SK-N-SH (cell line): ENCODE measurements at places on chromosomes 5 and 9. TPM values are rescaled to one million over a fixed set of nuclear protein-coding genes. Genes with fewer than 3 reads are reported as not detected.

The PCDHGA9 gene
- polyA plus RNA-seq: 0.13 and 0.16 TPM in 2 replicates

GRCh38 chr5:66558560-66558959 lies 37.6 kb upstream of the MAST4 start:
- H3K4me1 ChIP-seq: no peaks in the 10 kb centered on the region
- no peak for DNase-seq
- H3K4me3 ChIP-seq: no peak overlapping the region
- no peaks in the 10 kb centered on the region for H3K27me3 ChIP-seq
- H3K36me3 ChIP-seq: no peaks in the 10 kb centered on the region

- no peak overlapping the region for H3K4me3 ChIP-seq
- no peaks in the 10 kb centered on the region for H3K4me1 ChIP-seq
- H3K27me3 ChIP-seq: peaks cover 12% of the 10 kb centered on the region
- H3K27ac ChIP-seq: no peak overlapping the region
- peak; percentile 68 for DNase-seq
Observed at GRCh38 chr5:1155191-1156032, 43.5 kb upstream of the SLC12A7 start.

DNA sequence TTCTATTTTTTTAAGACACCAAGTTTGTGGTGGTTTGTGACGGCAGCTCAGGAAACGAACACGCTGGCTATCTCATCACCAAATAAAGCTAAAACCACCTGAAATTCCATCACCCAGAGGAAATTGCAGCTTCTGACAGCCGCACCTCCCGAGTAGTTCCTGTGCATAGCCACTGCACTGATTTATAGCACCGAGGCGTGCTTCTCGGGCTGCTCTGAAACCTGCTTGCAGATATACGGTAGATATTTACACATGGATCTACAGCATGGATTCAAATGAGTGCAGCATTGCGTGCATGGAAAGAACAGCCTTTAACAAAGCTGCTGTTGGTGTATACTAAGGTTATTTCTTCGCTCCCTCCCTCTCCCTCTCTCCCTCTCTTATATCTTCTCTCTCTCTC lies 153.8 kb downstream of the PHF2 start:
- H3K36me3 ChIP-seq: no peaks in the 10 kb centered on the region
- no peak overlapping the region for H3K27ac ChIP-seq
- no peak overlapping the region for H3K4me3 ChIP-seq
- DNase-seq: no peak
- no peaks in the 10 kb centered on the region for H3K27me3 ChIP-seq

The NR4A3 gene
- polyA plus RNA-seq: 1.3 and 2.1 TPM in 2 replicates
